ENCODE measurements at places on chromosomes 6 and 20. TPM values are rescaled to one million over a fixed set of nuclear protein-coding genes. Genes with fewer than 3 reads are reported as not detected.

DNA sequence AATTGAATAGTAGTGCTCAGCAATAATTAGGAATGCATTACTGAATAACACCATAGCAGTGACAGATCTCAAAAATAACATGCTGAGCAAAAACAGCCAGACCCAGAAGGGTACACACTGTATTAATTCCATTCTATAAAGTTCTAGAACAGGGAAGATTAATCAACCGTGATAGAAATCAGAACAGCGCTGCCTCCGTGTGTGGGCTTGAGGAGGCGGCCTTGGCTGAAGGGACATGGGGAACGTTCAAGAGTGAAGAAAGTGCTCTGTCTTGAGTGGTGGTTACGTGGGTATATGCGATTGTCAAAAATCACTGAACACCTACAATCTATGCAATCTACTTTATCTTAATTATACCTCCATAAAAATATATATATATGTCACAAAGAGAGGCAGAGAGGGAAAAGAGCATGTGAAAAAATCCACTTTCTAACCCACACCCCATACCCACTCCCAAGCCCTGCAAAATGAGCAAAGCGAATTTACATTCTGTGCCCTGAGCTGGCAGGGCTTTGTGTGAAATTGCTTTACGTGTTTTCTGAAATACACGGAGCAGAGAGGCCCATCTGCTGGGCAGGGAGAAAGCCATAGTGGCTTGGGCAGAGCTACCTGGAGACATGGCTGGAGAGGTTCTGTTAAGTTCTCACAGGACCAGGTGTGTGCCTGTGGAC lies 74.4 kb downstream of the NFATC2 start:
- no peak overlapping the region for H3K27ac ChIP-seq
- H3K27me3 ChIP-seq = no peaks in the 10 kb centered on the region
- DNase-seq = no peak
- no peak overlapping the region for H3K4me3 ChIP-seq
- H3K36me3 ChIP-seq = no peaks in the 10 kb centered on the region

GRCh38 chr20:24868396-24868927 lies 80.6 kb upstream of the CST7 start:
- no peak for DNase-seq
- no peak overlapping the region for H3K27ac ChIP-seq
- H3K27me3 ChIP-seq = no peaks in the 10 kb centered on the region
- H3K36me3 ChIP-seq = no peaks in the 10 kb centered on the region
- no peak overlapping the region for H3K4me3 ChIP-seq
- H3K4me1 ChIP-seq = peaks cover 5% of the 10 kb centered on the region

Gene OR2H1
- total RNA-seq = not detected

- H3K27me3 ChIP-seq = peaks cover 21% of the 10 kb centered on the region
- H3K4me3 ChIP-seq = no peak overlapping the region
- no peak for DNase-seq
- no peaks in the 10 kb centered on the region for H3K36me3 ChIP-seq
- H3K4me1 ChIP-seq = no peaks in the 10 kb centered on the region
These were observed 5.5 kb downstream of the SIRPG start for GRCh38 chr20:1652104-1652503.

GRCh38 chr6:82083646-82084045 lies 163.9 kb downstream of the IBTK start:
- H3K4me1 ChIP-seq = peaks cover 24% of the 10 kb centered on the region
- no peak overlapping the region for H3K4me3 ChIP-seq
- no peak overlapping the region for H3K27ac ChIP-seq
- no peaks in the 10 kb centered on the region for H3K36me3 ChIP-seq
- no peak for DNase-seq
- H3K27me3 ChIP-seq = no peaks in the 10 kb centered on the region

Gene SMIM13
- 13.3 TPM for total RNA-seq

- H3K4me1 ChIP-seq = peaks cover 7% of the 10 kb centered on the region
- no peak for DNase-seq
- no peaks in the 10 kb centered on the region for H3K36me3 ChIP-seq
- H3K4me3 ChIP-seq = no peak overlapping the region
- no peak overlapping the region for H3K27ac ChIP-seq
These were observed 84.9 kb upstream of the CARMIL1 start for GRCh38 chr6:25194172-25194678.

DNA sequence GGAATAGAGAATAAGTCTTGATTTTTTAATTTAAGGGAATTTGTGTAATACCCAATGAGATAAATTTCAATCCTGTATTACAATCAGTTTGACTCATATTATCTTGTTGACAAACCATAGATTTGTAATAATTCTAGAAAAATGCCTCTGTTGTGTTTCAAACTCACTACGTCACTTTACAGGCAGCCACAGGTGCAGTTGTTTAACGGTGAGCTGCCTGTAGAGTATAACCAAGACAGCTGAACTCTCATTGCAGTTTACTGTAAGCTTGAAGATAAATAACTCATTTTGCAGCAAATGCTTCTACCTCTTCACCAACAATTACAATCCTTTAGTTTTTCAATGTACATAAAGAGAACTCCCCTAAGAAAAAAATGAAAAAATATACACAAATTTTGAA lies 114.3 kb downstream of the PRKN start:
- H3K27ac ChIP-seq = no peak overlapping the region
- H3K27me3 ChIP-seq = no peaks in the 10 kb centered on the region
- no peaks in the 10 kb centered on the region for H3K36me3 ChIP-seq
- H3K4me1 ChIP-seq = peaks cover 4% of the 10 kb centered on the region
- DNase-seq = no peak
- no peak overlapping the region for H3K4me3 ChIP-seq

GRCh38 chr6:3610921-3611320 lies 140.6 kb downstream of the PXDC1 start:
- no peaks in the 10 kb centered on the region for H3K27me3 ChIP-seq
- DNase-seq = no peak
- no peaks in the 10 kb centered on the region for H3K4me1 ChIP-seq
- H3K36me3 ChIP-seq = no peaks in the 10 kb centered on the region
- no peak overlapping the region for H3K4me3 ChIP-seq
- H3K27ac ChIP-seq = no peak overlapping the region
